Breast epithelium (tissue), 4 donors: ENCODE measurements at places on chromosomes 3 and 15. TPM values are rescaled to one million over a fixed set of nuclear protein-coding genes. Genes with fewer than 3 reads are reported as not detected.

LIPC gene
- total RNA-seq, result 0.15 TPM

CHRD gene
- total RNA-seq, result 9.6 TPM

ARPP21 gene
- total RNA-seq, result not detected

THPO gene
- 0.64 TPM for total RNA-seq

TBC1D23 gene
- total RNA-seq, result 42.9 TPM

NAALADL2 gene
- total RNA-seq, result 53.9 TPM

ACP3 gene
- 6.7 TPM for total RNA-seq

RBP2 gene
- total RNA-seq, result 1.3 TPM

GRCh38 chr3:129836381-129837064, 57.0 kb downstream of the TMCC1 start:
- H3K27ac ChIP-seq, result peak overlapping the region; percentile 21
- H3K36me3 ChIP-seq, result no peaks in the 10 kb centered on the region
- H3K27me3 ChIP-seq, result no peaks in the 10 kb centered on the region
- DNase-seq, result no peak

- no peaks in the 10 kb centered on the region for H3K36me3 ChIP-seq
- no peak overlapping the region for H3K4me3 ChIP-seq
- no peak overlapping the region for H3K27ac ChIP-seq
- H3K4me1 ChIP-seq, result no peaks in the 10 kb centered on the region
- H3K27me3 ChIP-seq, result no peaks in the 10 kb centered on the region
Observed at GRCh38 chr15:66673410-66674322, 28.4 kb upstream of the SMAD6 start.

DNA sequence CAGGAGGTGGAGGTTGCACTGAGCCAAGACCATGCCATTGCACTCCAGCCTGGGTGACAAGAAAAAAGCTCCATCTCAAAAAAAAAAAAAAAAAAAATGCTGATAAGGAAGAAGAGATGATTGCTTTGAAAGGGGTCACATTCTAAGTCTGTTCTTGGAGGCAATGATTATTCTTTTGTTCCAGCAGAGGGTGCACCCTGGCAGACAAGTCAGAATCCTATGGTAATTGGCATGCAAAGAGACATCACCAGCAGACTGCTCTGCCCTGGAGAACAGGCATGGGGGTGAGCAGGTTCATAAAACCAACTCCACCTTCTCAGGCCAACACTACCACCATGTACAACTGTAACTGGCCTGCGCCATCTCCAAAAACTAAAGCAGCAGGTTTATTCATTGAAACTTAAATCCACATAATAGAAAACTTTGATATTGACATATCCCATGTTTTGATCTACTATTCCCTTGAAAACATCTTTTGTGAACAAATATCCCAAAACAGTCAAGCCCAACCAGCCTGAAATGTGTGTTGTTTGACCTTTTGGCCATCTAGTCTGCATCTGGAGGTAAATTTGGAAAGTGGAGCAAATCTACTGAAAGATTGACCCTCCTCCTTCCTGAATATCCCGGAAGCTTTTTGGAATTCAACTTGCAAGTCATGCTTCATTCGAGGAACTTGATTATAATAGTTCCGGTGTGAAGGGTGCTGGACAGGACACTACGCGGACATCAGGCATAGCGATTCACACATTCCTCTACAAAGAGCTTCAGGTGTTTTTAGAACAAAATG, 100.3 kb downstream of the MECOM start:
- no peaks in the 10 kb centered on the region for H3K36me3 ChIP-seq
- H3K4me1 ChIP-seq, result no peaks in the 10 kb centered on the region
- H3K27ac ChIP-seq, result no peak overlapping the region
- H3K27me3 ChIP-seq, result no peaks in the 10 kb centered on the region

GRCh38 chr3:177948716-177949425, 587.4 kb upstream of the KCNMB2 start:
- no peaks in the 10 kb centered on the region for H3K4me1 ChIP-seq
- DNase-seq, result no peak
- no peaks in the 10 kb centered on the region for H3K27me3 ChIP-seq
- no peak overlapping the region for H3K4me3 ChIP-seq
- no peak overlapping the region for H3K27ac ChIP-seq

DNA sequence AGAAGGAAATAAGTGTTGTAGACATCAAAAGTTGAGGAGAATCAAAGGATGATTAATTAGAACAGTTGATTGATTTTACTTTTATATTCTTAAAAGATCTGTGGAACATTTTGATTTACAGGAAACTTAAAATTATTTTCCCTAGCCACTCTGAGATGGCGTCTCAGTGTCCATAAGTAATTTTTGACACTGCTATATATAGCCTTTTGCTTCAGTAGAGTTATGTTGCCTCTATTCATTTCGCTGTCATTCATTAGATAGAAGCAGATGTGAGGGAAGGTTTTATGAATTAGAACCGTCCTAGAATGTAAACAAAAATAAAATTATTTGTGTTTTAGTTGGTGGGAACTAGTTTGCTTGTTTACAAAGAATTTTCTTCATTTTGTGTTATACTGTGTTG, 51.1 kb upstream of the EIF3J start:
- DNase-seq, result no peak
- H3K27ac ChIP-seq, result no peak overlapping the region
- no peaks in the 10 kb centered on the region for H3K4me1 ChIP-seq
- H3K27me3 ChIP-seq, result no peaks in the 10 kb centered on the region
- H3K36me3 ChIP-seq, result no peaks in the 10 kb centered on the region

DNA sequence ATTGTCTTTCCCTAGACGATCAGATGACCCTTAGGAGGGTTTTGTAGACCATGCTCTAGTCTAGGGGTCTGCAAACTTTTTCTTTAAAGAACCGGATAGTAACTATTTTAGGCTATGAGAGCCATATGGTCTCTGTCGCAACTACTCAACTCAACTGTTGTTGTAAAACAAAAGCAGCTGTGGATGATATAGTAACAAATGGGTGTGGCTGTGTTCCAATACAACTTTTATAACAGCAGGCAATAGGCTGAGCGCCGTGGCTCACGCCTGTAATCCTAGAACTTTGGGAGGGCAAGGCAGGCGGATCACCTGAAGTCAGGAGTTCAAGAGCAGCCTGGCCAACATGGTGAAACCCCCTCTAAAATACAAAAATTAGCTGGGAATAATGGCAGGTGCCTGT, 6.1 kb upstream of the CMTM6 start:
- no peak for DNase-seq
- no peaks in the 10 kb centered on the region for H3K27me3 ChIP-seq
- no peaks in the 10 kb centered on the region for H3K36me3 ChIP-seq

DNA sequence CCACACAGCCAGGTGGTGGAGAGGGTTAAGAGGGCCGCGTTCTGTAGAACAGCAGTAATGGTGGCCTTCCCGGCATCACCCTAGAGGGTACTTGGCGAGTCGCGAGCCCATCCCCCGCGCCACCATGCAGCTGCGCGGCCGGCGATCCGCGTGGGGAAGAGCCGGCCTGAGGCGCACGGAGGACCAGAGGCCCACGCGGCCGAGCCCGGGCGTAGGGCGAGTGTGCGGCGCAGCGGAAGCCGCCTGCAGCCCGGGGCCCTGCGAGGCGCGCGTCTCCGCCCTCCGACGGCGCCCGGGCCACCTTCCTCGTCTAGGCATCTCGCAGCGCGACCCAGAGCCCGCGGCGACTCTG, 423 bp downstream of the TKT start:
- peak overlapping the region; percentile 86 for H3K27ac ChIP-seq
- no peaks in the 10 kb centered on the region for H3K4me1 ChIP-seq

- H3K27me3 ChIP-seq, result no peaks in the 10 kb centered on the region
- DNase-seq, result no peak
- H3K4me1 ChIP-seq, result peaks cover 12% of the 10 kb centered on the region
- H3K4me3 ChIP-seq, result no peak overlapping the region
- no peaks in the 10 kb centered on the region for H3K36me3 ChIP-seq
- peak overlapping the region; percentile 71 for H3K27ac ChIP-seq
Observed at GRCh38 chr3:30643763-30644462, 37.5 kb downstream of the TGFBR2 start.

GRCh38 chr3:109973733-109974132, 636.4 kb upstream of the DPPA4 start:
- H3K36me3 ChIP-seq, result no peaks in the 10 kb centered on the region
- no peaks in the 10 kb centered on the region for H3K27me3 ChIP-seq
- no peak overlapping the region for H3K27ac ChIP-seq
- no peak overlapping the region for H3K4me3 ChIP-seq
- no peaks in the 10 kb centered on the region for H3K4me1 ChIP-seq
- no peak for DNase-seq

DNA sequence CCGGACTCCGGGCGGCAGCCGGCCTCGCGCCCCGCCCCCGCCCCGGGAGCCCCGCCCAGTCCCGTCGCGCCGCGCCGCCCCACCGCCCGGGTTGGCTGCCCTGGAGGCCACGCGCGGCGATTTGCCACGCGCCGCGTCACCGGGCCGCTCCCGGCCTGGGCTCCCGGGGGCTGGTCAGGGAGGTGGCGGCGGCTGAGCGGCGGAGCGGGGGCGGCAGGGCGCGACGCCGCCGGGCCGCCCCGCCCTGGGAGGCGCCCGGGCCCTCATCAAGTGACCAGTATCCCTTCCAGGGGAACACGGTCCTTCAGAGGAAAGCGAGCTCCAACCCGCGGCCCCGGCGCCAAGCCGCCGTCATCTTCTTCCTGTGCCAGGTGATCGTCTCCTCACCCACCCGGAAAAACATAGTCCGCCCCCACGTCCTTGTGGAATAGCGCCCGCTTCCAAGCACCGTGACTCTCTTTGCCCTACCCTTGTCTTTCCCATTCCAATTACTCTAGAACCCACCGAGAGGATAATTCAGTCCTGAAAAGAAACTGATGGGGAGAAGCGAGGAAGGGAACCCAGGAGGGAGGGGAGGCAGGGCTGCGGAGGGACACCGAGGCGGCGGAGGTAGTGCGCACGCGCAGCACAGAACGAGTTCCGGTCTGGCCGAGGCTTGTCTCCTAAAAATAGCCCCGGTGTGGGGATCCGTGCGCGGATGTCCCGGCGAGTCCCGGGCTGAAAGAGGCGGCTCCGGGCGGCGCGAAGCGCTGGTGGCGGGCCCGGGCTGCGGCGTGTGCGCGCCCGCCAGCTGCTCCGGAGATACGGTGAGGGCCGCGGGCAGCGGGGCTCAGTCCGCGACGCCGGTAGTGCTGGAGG, at the start of gene MEF2A:
Gene MEF2A (plus strand): TSS at position 686 of the 858 bp plus-strand sequence. CDS start 67,136 bp downstream, outside the sequence.
- peak within 1 kb of the TSS; percentile 99 for H3K27ac ChIP-seq
- H3K4me1 ChIP-seq, result no peaks in the 10 kb centered on the region
- H3K36me3 ChIP-seq, result no peaks in the 10 kb centered on the region
- H3K4me3 ChIP-seq, result peak within 1 kb of the TSS; percentile 94
- peak; percentile 90 for DNase-seq

DNA sequence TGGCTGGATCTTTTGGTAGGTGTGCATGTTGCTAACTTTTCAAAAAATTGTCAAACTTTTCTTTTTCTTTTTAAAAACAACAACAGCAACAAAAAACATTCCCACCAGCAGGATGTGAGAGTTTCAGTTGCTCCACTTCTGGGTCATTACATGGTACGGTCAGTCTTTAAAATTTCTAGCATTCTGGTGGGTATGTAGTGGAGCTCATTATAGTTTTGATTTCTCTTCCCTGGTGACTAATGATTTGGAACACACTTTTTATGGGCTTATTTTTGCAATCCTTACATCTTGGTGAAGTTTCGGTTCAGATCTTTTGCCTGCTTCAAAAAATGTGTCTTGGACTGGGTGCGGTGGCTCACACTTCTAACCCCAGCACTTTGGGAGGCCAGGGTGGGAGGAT, 19.3 kb downstream of the ATP1B3 start:
- no peak overlapping the region for H3K27ac ChIP-seq
- no peak for DNase-seq
- no peaks in the 10 kb centered on the region for H3K4me1 ChIP-seq
